Vein endothelial cell (primary cell): ENCODE measurements at places on chromosomes 5 and 9. TPM values are rescaled to one million over a fixed set of nuclear protein-coding genes. Genes with fewer than 3 reads are reported as not detected.

The PCA3 gene
- total RNA-seq, result 0.29 and 0.33 TPM in 2 replicates

The ANKRD31 gene
- under 0.01 and 0.10 TPM in 2 replicates for total RNA-seq

The TMEM174 gene
- total RNA-seq, result not detected in 2 replicates

The SPATA31E1 gene
- not detected in 2 replicates for total RNA-seq

The ST8SIA4 gene
- 7.2 and 9.6 TPM in 2 replicates for total RNA-seq

The CDKN2B gene
- 9.1 and 16.0 TPM in 2 replicates for total RNA-seq

The PPP3R2 gene
- total RNA-seq, result not detected in 2 replicates

The C9orf57 gene
- not detected in 2 replicates for total RNA-seq

The RNF208 gene
- total RNA-seq, result 0.19 and 0.65 TPM in 2 replicates

The IL5 gene
- not detected in 2 replicates for total RNA-seq

The FAM78A gene
- total RNA-seq, result 6.5 and 7.5 TPM in 2 replicates

The MAN2A1 gene
- total RNA-seq, result 93.4 and 144 TPM in 2 replicates

The TGFBI gene
- total RNA-seq, result 7.6 and 22.9 TPM in 2 replicates

The GGTA1 gene
- total RNA-seq, result 0.65 and 0.86 TPM in 2 replicates

The STKLD1 gene
- total RNA-seq, result 0.33 and 1.6 TPM in 2 replicates

The PCDHB16 gene
- 0.65 and 0.86 TPM in 2 replicates for total RNA-seq

The PLPPR1 gene
- 0.10 TPM in 1 of 2 replicates, not detected in the other for total RNA-seq

The ETF1 gene
- 133 and 149 TPM in 2 replicates for total RNA-seq

The MAPK9 gene
- 23.8 and 28.8 TPM in 2 replicates for total RNA-seq

The HRCT1 gene
- 1.8 and 4.6 TPM in 2 replicates for total RNA-seq

The ZNF454 gene
- total RNA-seq, result 0.98 and 1.1 TPM in 2 replicates

The SPATA31C1 gene
- not detected in 2 replicates for total RNA-seq
